Spinal cord (tissue), 10 donors: ENCODE measurements at places on chromosomes 2 and 18. TPM values are rescaled to one million over a fixed set of nuclear protein-coding genes. Genes with fewer than 3 reads are reported as not detected.
A peak's percentile ranks its signal among the peaks of the same experiment; 100 is the strongest.

DNA sequence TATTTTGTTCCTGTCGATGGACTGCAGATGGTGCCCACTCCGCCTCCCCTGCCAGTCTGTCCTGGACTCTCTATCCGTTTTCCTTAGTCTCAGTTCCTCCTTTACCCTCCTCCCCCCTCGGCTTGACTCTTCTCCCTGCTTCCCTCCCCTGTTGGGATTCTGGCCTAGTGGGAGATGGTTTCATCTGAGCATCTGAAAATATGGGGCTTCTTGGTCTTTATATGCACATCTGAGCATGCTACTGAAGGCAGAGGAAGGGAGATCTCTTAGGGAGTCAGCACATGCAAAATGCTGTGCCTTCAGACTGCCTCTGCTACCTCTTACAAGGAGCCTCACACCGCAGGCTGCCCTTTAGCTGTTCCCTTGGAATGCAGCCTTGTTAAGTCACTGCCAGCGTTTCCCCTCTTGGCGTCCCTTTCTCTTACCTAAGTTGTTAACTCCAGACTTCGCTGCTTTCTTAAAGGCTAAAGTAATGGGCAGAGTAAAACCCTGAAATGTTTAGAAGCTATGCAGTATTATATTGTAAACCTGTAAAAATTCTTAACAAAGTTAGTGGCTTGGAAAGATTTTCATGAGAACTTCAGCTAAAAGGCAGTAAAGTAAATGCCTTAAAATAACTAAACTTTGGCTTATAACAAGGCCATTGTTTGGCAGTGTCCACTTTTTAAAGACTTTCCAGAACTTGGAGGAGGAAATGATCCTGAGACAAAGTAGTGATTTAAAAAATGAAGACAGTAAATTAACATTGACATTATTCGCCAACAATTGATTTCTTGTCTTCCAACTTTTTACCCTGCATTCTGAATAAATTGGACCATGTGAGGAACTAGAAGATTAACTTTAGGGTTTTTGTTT is 49.8 kb downstream of the LDLRAD4 start:
- H3K36me3 ChIP-seq, result peaks cover 3% of the 10 kb centered on the region
- no peak overlapping the region for H3K4me3 ChIP-seq
- H3K27me3 ChIP-seq, result no peaks in the 10 kb centered on the region
- H3K4me1 ChIP-seq, result peaks cover 60% of the 10 kb centered on the region

- no peak overlapping the region for H3K4me3 ChIP-seq
- no peaks in the 10 kb centered on the region for H3K27me3 ChIP-seq
- no peaks in the 10 kb centered on the region for H3K4me1 ChIP-seq
- H3K36me3 ChIP-seq, result no peaks in the 10 kb centered on the region
Observed at GRCh38 chr2:39583781-39584180, 81.9 kb upstream of the TMEM178A start.

DNA sequence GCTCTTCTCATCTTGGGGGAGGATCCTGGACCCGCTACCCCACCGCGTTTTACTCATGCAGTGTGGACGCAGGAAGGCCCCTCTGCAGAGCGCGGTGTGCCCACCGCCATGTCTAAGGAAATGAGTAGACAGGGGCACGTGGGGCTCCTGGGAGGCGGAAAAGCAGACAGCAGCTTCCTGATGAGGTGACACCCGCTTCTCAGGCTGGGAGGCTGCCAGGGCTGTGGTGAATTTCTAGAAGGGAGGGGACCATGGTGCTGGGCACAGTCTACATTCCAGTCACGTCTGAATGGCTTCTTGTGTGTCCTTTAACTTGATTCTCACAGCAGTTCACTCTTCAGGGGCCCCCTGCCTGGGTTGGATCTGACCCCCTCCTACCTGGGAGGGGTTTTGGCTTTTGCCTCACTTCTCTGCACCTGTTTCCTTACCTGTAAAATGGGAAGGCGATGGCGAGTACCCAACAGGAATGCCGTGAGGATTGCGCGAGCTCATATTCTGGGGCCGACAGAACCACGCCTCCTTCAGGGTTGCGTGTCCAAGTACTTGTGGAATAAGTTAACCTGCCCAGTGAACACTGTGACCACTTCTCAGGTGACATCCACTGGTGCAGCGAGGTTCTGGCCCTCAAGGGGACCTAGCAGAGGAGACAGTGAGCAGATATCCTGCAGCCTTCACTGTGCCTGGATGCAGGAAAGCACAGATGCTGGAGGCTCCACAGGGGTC is 32.3 kb upstream of the MBP start:
- H3K36me3 ChIP-seq, result no peaks in the 10 kb centered on the region
- no peak overlapping the region for H3K4me3 ChIP-seq
- no peak overlapping the region for H3K27ac ChIP-seq
- no peak for DNase-seq
- peaks cover 29% of the 10 kb centered on the region for H3K4me1 ChIP-seq

GRCh38 chr2:225173909-225174308 is 131.6 kb upstream of the DOCK10 start:
- H3K27me3 ChIP-seq, result no peaks in the 10 kb centered on the region
- no peak for DNase-seq
- no peak overlapping the region for H3K27ac ChIP-seq
- H3K36me3 ChIP-seq, result no peaks in the 10 kb centered on the region
- H3K4me1 ChIP-seq, result no peaks in the 10 kb centered on the region

GRCh38 chr2:45856391-45857274 is 205.2 kb downstream of the PRKCE start:
- H3K27me3 ChIP-seq, result no peaks in the 10 kb centered on the region
- no peaks in the 10 kb centered on the region for H3K36me3 ChIP-seq
- DNase-seq, result no peak
- H3K27ac ChIP-seq, result peak overlapping the region; percentile 26

- no peaks in the 10 kb centered on the region for H3K27me3 ChIP-seq
- H3K4me3 ChIP-seq, result no peak overlapping the region
- no peaks in the 10 kb centered on the region for H3K4me1 ChIP-seq
- no peak overlapping the region for H3K27ac ChIP-seq
- H3K36me3 ChIP-seq, result no peaks in the 10 kb centered on the region
Observed at GRCh38 chr18:27298214-27298804, 113.2 kb upstream of the CHST9 start.

GRCh38 chr2:10908195-10908594 is 3.5 kb upstream of the KCNF1 start:
- H3K4me1 ChIP-seq, result peaks cover 25% of the 10 kb centered on the region
- peaks cover 5% of the 10 kb centered on the region for H3K36me3 ChIP-seq
- no peak overlapping the region for H3K4me3 ChIP-seq
- H3K27ac ChIP-seq, result no peak overlapping the region
- no peak for DNase-seq
- H3K27me3 ChIP-seq, result peaks cover 9% of the 10 kb centered on the region

DNA sequence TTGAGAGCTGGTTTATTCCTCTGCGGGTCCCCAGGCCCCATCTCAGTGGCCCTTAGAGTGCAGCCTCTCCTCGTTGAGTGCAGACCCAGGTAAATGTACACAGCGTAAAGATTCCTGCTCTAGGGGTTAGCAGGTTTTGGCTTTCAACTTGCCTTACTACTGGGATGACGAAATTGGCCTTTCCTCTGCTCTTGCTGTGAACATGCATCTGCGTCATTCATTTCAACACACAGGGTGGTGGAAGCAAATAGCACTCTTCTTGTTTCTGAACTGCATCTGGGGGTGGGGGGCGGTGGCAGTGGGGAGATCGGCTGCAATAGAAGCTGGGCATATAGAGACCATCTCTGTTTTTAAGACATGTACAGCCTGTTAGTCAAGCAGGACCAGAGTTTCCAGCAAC is 16.5 kb upstream of the SLC16A14 start:
- H3K27me3 ChIP-seq, result no peaks in the 10 kb centered on the region
- no peak overlapping the region for H3K4me3 ChIP-seq
- no peaks in the 10 kb centered on the region for H3K36me3 ChIP-seq

DNA sequence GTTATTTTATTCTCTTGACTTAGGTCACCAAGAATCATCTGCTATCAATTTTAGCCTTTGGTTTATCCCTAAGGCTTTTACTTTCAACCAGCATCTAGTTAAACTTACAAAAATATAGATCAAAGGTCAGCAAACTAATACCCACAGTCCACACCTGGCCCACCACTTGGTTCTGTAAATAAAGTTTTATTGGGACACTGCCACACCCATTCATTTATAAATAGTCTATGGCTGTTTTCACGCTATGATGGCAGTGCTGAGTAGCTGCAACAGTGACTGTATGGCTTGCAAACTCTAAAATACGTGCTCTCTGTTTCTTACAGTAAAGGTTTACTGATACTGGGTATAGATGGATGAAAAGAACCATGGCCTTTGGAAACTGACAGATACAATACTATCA is 107.0 kb downstream of the MEP1B start:
- no peak overlapping the region for H3K4me3 ChIP-seq
- H3K27ac ChIP-seq, result no peak overlapping the region
- no peaks in the 10 kb centered on the region for H3K27me3 ChIP-seq
- no peaks in the 10 kb centered on the region for H3K36me3 ChIP-seq

- H3K27me3 ChIP-seq, result no peaks in the 10 kb centered on the region
- H3K4me3 ChIP-seq, result no peak overlapping the region
- H3K27ac ChIP-seq, result no peak overlapping the region
Observed at GRCh38 chr18:55097456-55098170, 138.4 kb upstream of the CCDC68 start.

GRCh38 chr2:120550893-120551446 is 184.7 kb upstream of the GLI2 start:
- no peaks in the 10 kb centered on the region for H3K36me3 ChIP-seq
- no peak overlapping the region for H3K4me3 ChIP-seq
- no peaks in the 10 kb centered on the region for H3K27me3 ChIP-seq
- H3K4me1 ChIP-seq, result peaks cover 28% of the 10 kb centered on the region
- DNase-seq, result no peak
- H3K27ac ChIP-seq, result no peak overlapping the region

- H3K4me3 ChIP-seq, result no peak overlapping the region
- no peak for DNase-seq
- no peaks in the 10 kb centered on the region for H3K36me3 ChIP-seq
- H3K27me3 ChIP-seq, result no peaks in the 10 kb centered on the region
- peaks cover 7% of the 10 kb centered on the region for H3K4me1 ChIP-seq
Observed at GRCh38 chr2:26978061-26978596, 7.7 kb downstream of the MAPRE3 start.

GRCh38 chr2:164705412-164706167 is 84.3 kb upstream of the GRB14 start:
- no peak overlapping the region for H3K4me3 ChIP-seq
- no peaks in the 10 kb centered on the region for H3K36me3 ChIP-seq
- H3K27ac ChIP-seq, result no peak overlapping the region

DNA sequence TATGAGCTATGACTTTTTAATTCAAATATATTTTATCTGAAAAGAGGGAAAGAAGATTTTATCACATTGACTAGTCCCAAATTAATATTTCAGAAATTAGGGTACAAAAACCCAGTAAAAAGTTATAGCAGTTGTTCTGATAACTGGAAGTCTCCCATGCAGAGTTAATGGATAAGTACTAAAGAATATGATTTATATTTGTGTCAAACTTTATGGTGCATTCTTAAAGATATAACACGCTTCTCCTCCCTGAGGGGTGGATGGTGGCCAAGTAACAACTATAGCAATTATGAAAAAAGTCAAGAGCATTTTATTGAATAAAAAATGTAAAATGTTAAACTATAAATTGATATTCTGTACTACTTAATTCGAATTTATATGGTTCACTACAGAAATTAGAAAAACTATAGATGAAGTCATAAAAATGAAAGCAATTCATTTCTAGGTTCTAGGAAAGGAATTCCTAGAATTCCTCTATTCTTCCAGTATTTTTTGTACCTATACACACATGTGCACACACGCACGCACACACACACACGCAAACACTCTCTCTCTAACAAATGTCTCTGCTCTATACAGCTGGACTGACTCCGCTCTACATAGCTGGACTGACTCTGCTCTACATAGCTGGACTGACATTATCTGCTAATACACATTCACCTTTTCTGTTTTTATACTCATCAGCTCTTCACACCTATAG is 111.3 kb downstream of the PRELID3A start:
- DNase-seq, result no peak
- H3K4me1 ChIP-seq, result no peaks in the 10 kb centered on the region
- H3K27me3 ChIP-seq, result no peaks in the 10 kb centered on the region

DNA sequence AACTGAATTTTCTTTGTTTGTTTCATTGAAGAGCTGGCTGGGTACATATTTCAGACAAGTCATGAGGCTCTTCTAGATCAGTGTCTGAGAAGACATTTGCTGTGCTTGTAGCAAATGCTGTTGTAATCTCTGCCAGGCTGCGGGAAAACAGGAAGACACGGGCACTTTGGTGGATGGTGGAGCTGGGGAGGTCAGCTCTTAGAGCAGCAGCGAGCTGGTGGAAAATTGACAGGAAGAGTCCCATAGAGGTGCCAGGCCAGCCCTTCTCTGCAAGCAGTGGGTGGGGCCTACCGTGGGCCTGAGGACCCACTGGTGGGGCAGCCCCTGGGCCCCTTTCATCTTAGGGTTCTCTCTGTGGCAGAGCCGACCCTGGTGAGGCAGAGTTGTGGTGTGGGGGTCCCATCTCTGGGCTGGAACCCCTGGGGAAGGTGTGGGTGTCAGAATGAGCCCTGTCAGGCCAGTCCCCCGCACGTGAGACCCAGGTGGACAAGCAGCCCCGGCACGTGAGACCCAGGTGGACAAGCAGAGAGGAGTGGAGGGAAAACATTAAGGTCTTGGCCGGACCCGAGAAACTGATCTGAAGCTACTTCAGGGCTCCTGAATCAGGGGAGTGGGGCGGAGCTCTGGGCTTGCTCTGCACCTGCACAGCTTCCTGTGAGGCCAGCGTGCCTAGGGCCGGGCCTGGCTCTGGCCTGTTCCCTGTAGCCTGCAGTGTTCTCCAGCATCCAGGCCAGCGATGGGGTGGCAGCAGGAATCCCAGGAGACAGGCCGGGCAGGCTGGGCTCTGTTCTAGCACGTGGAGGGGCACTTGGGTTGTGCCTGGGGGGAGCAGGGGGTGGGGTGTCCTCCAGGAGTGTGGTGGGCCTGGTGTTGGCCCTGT is 273.5 kb upstream of the HDAC4 start:
- DNase-seq, result no peak
- no peaks in the 10 kb centered on the region for H3K4me1 ChIP-seq
- H3K4me3 ChIP-seq, result no peak overlapping the region
- H3K36me3 ChIP-seq, result no peaks in the 10 kb centered on the region

GRCh38 chr2:78029392-78029995 is 507.3 kb upstream of the LRRTM4 start:
- H3K4me1 ChIP-seq, result no peaks in the 10 kb centered on the region
- no peak overlapping the region for H3K27ac ChIP-seq
- H3K4me3 ChIP-seq, result no peak overlapping the region

GRCh38 chr2:36530178-36530982 is 67.6 kb downstream of the FEZ2 start:
- no peaks in the 10 kb centered on the region for H3K4me1 ChIP-seq
- H3K36me3 ChIP-seq, result no peaks in the 10 kb centered on the region
- H3K27ac ChIP-seq, result no peak overlapping the region

GRCh38 chr2:221649051-221649775 is 77.1 kb upstream of the EPHA4 start:
- H3K27me3 ChIP-seq, result no peaks in the 10 kb centered on the region
- no peaks in the 10 kb centered on the region for H3K36me3 ChIP-seq
- no peak overlapping the region for H3K27ac ChIP-seq
- no peak overlapping the region for H3K4me3 ChIP-seq

GRCh38 chr2:40477361-40477760 is 25.5 kb upstream of the SLC8A1 start:
- no peaks in the 10 kb centered on the region for H3K4me1 ChIP-seq
- H3K27ac ChIP-seq, result no peak overlapping the region
- H3K36me3 ChIP-seq, result no peaks in the 10 kb centered on the region

KIF5C gene
- total RNA-seq, result 222 TPM

DSG3 gene
- total RNA-seq, result not detected

RSAD2 gene
- total RNA-seq, result 13.9 TPM

TMEM178A gene
- total RNA-seq, result 13.6 TPM

CXCR1 gene
- total RNA-seq, result 0.89 TPM

RAB6C gene
- total RNA-seq, result 0.44 TPM

GNLY gene
- 0.55 TPM for total RNA-seq

NCKAP5 gene
- 8.9 TPM for total RNA-seq

LRRC30 gene
- not detected for total RNA-seq

GPR45 gene
- total RNA-seq, result 0.99 TPM

AFF3 gene
- total RNA-seq, result 44.6 TPM

MERTK gene
- 16.8 TPM for total RNA-seq

CHAC2 gene
- 6.5 TPM for total RNA-seq

CPLX4 gene
- 0.20 TPM for total RNA-seq
